ENCODE measurements at places on chromosomes 6 and 20.

DNA sequence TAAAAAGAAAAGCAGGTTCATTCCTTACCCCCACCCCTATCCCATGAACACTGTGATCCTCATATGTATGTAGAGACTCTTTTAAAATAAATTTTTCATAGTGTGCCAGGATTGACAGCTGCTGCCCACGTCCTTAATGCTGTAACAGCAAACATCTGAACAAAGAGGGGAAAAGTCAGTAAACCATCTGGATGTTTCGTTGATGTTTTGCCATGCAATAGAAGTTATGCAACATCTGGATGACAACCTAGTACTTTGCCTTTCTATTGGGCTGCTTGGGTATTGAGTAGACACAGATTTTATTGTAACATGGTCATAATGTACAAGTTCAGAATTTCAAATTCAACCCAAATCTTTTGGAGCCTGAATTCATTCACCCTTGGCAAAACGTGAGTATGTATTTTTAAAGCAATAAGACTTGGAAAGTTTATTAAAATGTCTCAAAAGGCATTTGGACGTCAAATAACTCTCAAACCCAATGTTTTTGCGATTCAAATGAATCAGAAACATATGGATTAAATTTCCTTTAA is 500.3 kb downstream of the DHX35 start:
- peak; percentile 94 for DNase-seq

- DNase-seq = no peak
Observed at GRCh38 chr6:153121311-153121710, 9.8 kb downstream of the RGS17 start.

GRCh38 chr6:125968493-125968892 is 11.9 kb downstream of the HINT3 start:
- no peak for DNase-seq

- no peak for DNase-seq
Observed at GRCh38 chr20:50579511-50579910, 69.3 kb downstream of the PTPN1 start.

GRCh38 chr20:19828232-19828631 is 70.2 kb downstream of the RIN2 start:
- DNase-seq = no peak

- DNase-seq = no peak
Observed at GRCh38 chr6:98548301-98548700, 286.1 kb upstream of the POU3F2 start.

- no peak for DNase-seq
Observed at GRCh38 chr20:20827992-20828597, 115.7 kb upstream of the RALGAPA2 start.
